Suprapubic skin (tissue), 4 donors: ENCODE measurements at places on chromosomes 1 and 21. TPM values are rescaled to one million over a fixed set of nuclear protein-coding genes. Genes with fewer than 3 reads are reported as not detected.

DNA sequence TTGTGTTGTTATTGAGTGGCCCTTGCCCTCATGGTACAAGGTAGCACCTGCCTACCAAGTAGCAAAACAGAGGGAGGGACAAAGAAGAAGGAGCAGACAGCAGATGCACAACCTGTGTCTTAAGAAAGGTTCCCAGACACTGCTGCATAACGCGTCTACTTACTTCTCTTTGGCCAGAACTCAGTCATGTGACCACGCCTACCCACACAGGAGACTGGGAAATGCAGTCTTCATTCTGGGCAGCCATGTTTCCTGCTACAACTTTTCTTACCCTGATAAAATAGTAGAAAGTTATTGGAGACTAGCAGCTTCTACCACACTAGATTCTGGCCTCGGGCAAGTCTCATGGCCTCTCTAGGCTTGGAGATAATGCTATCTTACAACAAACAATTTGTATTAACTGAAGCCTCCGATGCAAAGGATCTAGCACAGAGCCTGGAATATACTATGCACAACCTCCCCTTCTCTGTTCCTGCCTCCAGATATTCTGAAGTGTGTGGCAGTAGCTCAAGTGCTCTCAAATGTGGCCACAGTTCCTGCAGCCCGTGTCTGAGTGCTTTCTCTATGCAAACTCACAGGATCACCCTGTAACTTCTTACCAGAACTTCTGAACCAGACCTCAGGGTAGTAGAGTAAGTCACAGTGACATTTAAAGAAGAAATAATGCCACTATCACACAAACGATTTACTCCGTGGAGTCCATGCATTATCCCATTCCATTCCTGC is 34.1 kb upstream of the BTG2 start:
- no peaks in the 10 kb centered on the region for H3K36me3 ChIP-seq
- DNase-seq = no peak
- peaks cover 59% of the 10 kb centered on the region for H3K4me1 ChIP-seq
- H3K27me3 ChIP-seq = no peaks in the 10 kb centered on the region

- H3K4me3 ChIP-seq = no peak overlapping the region
These were observed 22.7 kb downstream of the KRTAP10-1 start for GRCh38 chr21:44517175-44517899.

- peak overlapping the region; percentile 49 for H3K27ac ChIP-seq
- no peak for DNase-seq
- H3K27me3 ChIP-seq = no peaks in the 10 kb centered on the region
- no peaks in the 10 kb centered on the region for H3K36me3 ChIP-seq
- H3K4me3 ChIP-seq = no peak overlapping the region
- peaks cover 8% of the 10 kb centered on the region for H3K4me1 ChIP-seq
These were observed 81.8 kb downstream of the LAMC2 start for GRCh38 chr1:183267646-183268431.

DNA sequence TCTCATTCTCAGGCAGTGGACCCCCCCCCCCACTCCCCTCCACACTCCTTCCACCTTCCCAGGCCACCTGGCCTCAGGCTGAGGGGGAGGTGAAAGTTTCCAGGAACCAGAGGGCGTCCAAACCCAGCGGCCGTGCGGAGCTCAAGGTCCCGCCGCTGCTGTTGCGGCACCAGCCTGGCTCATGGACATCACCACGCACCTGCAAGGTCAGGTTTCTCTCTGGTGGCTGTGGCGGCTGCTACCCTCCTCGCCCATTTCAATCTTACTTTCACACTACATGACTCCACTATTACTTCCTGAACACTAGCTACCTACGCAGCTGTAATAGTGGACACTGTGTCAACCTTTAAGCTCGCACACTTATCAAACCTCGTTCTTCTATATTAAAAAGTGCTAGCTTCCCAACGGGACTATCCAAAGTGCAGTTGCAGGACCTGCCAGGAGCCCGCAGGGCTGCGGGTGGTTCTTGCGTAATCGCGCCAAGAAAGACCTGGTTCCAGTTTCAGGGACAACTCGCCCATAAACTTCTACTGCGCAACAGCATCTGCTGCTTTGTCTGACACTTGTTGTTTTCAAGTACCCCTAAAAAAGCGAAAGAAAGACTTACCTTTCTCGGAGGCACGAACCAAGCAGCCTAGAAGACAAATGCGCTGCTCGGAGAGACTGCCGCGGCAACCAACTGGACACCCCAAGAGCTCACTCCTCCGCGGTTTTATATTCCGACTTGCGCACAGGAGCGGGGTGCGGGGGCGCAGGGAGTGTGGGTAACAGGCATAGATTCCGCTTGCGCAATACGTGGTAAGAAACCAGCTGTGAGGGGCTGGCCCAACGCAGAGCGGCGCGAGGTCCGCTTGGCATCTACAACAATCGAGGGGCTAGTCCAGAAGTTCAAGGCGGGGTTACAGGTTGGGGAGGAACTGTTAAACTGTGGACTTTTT is at the start of gene DIRAS3:
Gene DIRAS3 (minus strand): TSS at position 687 of the 938 bp plus-strand sequence. CDS start 3,330 bp downstream, outside the sequence.
- DNase-seq = peak; percentile 61
- no peaks in the 10 kb centered on the region for H3K36me3 ChIP-seq
- H3K4me3 ChIP-seq = peak within 1 kb of the TSS; percentile 38
- no peak within 1 kb of the TSS for H3K27ac ChIP-seq

GRCh38 chr1:37795340-37796125 is 1.9 kb downstream of the MANEAL start:
- peaks cover 5% of the 10 kb centered on the region for H3K27me3 ChIP-seq
- H3K4me1 ChIP-seq = peaks cover 24% of the 10 kb centered on the region
- no peak overlapping the region for H3K4me3 ChIP-seq
- no peak for DNase-seq
- H3K27ac ChIP-seq = no peak overlapping the region

The INKA2 gene
- 6.1 TPM for total RNA-seq

The PTGS2 gene
- 14.7 TPM for total RNA-seq

DNA sequence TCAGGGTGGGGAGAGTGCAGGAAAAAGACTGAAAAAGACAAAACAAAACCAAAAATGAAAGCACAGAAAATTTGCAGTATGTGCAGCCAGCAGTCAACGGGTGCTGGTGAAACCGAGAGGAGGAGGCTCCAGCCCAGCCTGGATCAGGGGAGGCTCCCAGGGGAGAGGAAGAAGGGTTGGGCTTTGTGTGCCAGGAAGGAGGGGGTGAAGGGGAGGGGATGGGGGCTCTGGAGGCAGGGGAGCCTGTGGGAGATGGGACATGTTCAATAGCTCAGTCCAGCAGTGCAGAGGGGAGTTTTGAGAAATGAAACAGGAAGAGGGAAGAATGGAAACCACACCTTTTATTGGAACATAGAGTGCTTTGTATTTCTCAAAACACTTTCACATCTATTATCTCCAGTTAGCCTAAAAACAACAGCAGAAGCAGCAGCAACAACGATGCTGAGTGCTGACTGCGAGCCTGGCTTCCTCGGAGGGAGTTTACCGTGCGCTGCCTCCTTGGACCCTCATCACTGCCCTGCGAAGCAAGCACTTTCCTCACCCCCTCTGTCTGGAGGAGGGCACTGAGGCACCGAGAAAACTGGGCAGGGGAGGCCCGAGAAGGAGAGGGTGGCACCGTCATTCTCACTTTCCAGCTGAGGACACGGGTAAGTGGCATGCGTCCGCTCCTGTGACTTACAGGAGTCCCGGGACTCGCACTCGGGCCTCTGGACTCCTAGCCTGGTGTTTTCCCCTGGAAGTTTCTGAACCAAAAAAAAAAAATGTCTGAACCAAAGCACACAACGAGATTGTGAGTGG is 62.9 kb downstream of the MDM4 start:
- DNase-seq = no peak
- H3K27me3 ChIP-seq = no peaks in the 10 kb centered on the region
- no peak overlapping the region for H3K27ac ChIP-seq

DNA sequence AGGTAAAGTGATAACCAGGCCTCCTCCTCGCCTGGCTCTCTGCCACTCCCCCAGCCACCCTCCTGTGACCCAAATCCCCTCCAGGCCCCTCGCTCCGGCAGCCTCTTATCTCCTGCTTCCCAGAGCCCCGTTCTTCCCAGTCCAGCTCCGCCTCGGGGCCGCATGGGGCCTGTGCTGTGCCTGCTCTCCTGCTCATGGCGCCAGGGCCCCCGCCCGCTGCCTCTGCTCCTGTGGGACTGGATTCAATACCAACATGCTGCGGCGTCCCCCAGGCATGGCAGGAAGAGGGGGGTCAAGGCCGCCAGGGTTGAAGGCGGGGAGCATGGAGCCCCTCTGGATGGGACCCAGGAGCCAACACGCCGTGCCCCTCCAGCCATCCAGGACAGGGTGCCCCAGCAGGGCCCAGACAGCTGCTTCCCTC is 213.0 kb upstream of the VAMP3 start:
- H3K27ac ChIP-seq = no peak overlapping the region
- H3K4me3 ChIP-seq = no peak overlapping the region
- no peak for DNase-seq
- peaks cover 10% of the 10 kb centered on the region for H3K27me3 ChIP-seq
- no peaks in the 10 kb centered on the region for H3K4me1 ChIP-seq

The PRELP gene
- 19.8 TPM for total RNA-seq

- no peaks in the 10 kb centered on the region for H3K36me3 ChIP-seq
- no peak overlapping the region for H3K27ac ChIP-seq
These were observed 367.1 kb upstream of the ADGRL4 start for GRCh38 chr1:79373481-79374125.

DNA sequence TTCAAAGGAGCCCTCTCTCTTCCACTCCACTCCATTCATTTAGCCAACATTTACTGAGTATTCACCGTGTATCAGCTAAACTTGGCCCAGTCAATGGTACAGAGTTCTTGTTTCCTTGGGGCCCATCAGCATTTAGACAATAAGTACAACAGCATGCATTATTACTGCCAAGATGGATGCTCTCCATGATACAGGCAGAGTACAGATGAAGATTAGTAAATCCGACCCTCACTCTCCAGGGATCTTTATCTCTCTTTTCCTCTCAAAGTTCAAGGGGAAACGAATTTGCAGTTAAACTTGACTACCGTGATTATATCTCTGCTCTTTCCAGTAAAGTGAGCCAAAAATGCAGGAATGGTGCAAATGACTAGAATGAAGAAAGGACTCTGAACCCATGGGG is 184.6 kb upstream of the DUSP10 start:
- H3K27me3 ChIP-seq = no peaks in the 10 kb centered on the region
- H3K4me3 ChIP-seq = no peak overlapping the region
- no peaks in the 10 kb centered on the region for H3K4me1 ChIP-seq
- DNase-seq = no peak
- H3K27ac ChIP-seq = no peak overlapping the region
- no peaks in the 10 kb centered on the region for H3K36me3 ChIP-seq

- no peaks in the 10 kb centered on the region for H3K36me3 ChIP-seq
- DNase-seq = no peak
- H3K4me3 ChIP-seq = no peak overlapping the region
- peaks cover 18% of the 10 kb centered on the region for H3K4me1 ChIP-seq
- no peaks in the 10 kb centered on the region for H3K27me3 ChIP-seq
These were observed 89.5 kb upstream of the C1orf21 start for GRCh38 chr1:184297244-184297750.

- H3K27me3 ChIP-seq = no peaks in the 10 kb centered on the region
- H3K27ac ChIP-seq = no peak overlapping the region
- H3K36me3 ChIP-seq = no peaks in the 10 kb centered on the region
- peaks cover 8% of the 10 kb centered on the region for H3K4me1 ChIP-seq
These were observed 244.2 kb upstream of the HOOK1 start for GRCh38 chr1:59570524-59570923.

DNA sequence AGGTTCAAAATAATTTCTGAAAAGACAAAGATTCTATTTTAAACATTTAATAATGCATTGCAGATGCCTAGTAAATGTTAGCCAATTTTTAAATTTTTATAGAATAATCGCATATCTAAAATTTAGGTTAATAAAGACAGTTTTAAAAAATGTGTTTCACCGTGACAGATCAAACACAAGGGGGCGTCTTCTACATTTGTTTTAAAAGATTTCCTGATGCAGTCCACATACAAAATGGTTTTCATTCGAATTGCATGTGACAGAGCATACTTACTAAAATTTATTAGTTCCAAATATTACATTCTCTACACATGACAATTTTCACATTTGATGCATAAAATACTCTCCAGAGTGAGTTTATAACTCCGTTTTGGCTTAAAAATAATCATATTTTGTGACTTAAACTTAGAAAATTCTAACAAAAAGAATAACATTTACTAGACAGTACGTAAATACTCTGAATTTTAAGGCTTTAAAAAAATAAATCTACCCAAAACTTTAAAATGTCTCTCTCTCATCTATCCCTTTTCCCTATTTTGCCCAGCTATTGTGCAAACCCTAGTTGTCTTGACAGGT is 75.5 kb downstream of the ADAMTS1 start:
- DNase-seq = no peak
- H3K36me3 ChIP-seq = no peaks in the 10 kb centered on the region
- no peak overlapping the region for H3K4me3 ChIP-seq
- H3K4me1 ChIP-seq = no peaks in the 10 kb centered on the region

The NRDC gene
- total RNA-seq = 119 TPM

The GPR3 gene
- total RNA-seq = 0.81 TPM

DNA sequence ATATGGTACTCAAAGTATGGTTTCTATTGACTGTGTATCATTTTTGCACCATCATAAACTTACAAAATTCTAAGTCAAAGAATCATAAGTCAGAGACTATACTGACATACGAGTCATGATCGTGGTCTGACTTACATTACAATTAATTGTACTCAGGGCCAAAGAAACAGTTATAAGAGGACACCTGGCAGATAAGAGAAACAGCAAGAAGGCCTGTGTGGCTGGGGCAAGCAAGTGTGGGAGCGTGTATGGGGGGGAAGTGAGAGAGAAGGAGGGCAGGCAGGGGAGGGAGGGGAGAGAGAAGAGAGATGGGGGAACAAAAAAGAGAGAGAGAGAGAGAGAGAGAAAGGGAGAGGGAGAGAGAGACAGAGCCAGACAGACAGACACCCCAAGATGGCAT is 70.9 kb downstream of the RERE start:
- H3K36me3 ChIP-seq = no peaks in the 10 kb centered on the region
- H3K4me1 ChIP-seq = no peaks in the 10 kb centered on the region
- H3K4me3 ChIP-seq = no peak overlapping the region

GRCh38 chr1:156281281-156281680 is 1.3 kb downstream of the SMG5 start:
- DNase-seq = no peak
- peaks cover 36% of the 10 kb centered on the region for H3K36me3 ChIP-seq
- peaks cover 43% of the 10 kb centered on the region for H3K4me1 ChIP-seq
- no peak overlapping the region for H3K27ac ChIP-seq
- peak overlapping the region; percentile 86 for H3K4me3 ChIP-seq

GRCh38 chr1:209783386-209783785 is 973 bp downstream of the C1orf74 start:
- peaks cover 2% of the 10 kb centered on the region for H3K36me3 ChIP-seq
- H3K4me3 ChIP-seq = peak overlapping the region; percentile 78
- H3K4me1 ChIP-seq = peaks cover 50% of the 10 kb centered on the region
